ENCODE measurements at places on chromosomes 6 and 20.

DNA sequence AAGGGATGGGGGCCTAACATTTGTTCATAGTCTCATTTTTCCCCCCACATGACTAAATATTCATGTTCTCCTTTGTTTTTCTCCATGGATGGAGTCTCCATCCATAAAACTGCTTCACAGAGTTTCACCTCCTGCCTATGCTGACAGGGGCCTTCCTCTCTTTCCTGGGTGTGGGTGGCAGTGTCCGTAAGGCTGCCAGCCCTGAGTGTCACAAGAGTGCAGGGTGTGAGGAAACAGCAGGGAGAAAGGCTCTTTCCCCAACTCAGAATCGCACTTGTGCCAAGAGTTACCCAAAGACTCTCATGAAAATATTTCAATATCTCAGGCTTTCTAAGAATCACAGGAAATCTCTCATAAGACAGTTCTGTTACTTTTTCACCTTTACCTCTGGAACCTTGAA, 346.2 kb upstream of the MMS22L start:
- no peak for DNase-seq

DNA sequence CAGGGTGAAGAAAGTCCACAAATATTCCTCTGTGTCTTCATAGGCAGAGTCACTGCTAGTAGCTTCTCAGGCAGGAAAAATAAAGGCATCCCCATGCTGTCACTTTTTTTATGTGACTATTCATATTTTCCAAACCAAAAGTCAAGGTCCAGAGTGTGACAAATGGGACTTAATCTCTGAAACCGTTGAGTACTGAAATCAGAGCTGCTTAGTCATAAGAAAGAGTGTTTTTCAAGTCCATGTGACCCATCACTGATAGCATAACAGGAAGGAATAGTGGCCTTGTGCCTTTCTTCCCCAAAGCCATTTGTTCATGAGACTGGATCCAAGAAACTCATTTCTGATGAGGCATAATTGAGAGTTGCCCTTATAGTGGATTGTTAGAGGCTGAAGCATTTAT, 210.3 kb upstream of the TSHZ2 start:
- DNase-seq: no peak

DNA sequence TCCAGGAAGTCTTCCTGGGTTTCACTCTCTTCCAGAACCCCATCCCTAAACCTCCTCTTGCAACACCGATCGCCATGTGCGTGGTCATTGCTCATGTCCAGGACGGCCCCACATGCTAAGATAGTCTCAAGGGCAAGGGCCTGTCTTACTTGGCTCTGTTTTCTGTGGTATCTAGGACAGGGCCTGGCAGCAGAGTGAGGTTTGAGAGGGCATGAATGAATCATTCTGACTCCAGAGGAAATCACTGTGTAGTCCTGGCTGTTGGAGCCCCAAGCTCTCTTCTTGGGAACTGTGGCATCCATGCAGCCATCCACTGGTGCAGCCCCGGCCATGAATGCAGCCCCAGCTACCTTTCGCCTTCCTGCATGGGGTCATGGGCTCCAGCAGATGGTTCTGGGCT, 12.4 kb downstream of the SIRPA start:
- DNase-seq: no peak

DNA sequence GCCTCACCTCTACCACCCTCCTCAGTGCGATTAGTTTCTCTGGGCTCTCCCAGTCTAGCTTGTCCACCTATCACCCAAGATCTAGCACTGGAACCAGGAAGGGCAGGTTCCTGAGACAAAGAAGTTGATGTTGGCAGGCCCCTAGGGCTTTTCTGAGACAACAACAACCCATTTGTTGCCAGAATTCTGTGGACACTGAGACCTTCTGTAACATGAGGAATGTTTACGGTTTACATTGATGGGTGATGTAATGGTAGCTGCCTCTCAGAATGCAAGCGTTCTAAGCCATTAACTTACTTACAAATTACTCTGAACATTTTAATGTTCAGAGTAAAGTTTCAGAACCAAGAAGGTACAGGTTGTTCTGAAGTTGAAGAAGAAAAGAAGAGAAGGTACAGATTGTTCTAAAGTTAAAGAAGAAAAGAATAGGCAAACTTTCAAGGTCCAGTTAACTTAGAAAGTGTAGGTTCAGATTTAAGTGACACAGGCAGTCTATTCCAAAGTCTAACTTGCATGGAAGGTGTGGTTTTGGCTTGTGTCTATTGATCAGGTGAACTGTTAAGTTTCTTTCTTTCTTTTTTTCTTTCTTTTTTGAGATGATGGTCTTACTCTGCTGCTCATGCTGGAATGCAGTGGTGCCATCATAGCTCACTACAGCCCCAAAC, 3.7 kb upstream of the MED23 start:
- no peak for DNase-seq

GRCh38 chr6:72984981-72985665, 240.2 kb downstream of the KHDC1L start:
- no peak for DNase-seq

DNA sequence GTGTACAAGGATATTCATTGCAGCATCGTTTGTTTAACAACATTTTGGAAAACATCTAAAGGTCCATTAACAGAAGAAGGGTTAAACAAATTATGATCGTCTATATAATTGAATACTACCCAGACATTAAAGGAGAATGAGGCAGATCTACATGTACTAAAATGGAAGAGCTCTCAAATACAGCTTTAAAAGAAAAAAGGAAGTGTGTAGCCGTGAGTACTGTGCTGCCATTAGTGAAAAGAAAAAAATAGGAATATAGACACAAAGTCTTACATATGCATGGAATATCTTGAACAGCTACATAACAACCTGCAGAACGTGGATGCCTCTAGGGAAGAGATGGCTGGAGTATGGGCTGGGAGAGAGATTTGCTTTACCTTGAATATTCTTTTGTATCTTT, 37.9 kb downstream of the PRDM1 start:
- no peak for DNase-seq

GRCh38 chr6:107560657-107561056, 70.7 kb downstream of the SOBP start:
- no peak for DNase-seq

- no peak for DNase-seq
These were observed 169.5 kb upstream of the THEMIS start for GRCh38 chr6:128070406-128070805.

DNA sequence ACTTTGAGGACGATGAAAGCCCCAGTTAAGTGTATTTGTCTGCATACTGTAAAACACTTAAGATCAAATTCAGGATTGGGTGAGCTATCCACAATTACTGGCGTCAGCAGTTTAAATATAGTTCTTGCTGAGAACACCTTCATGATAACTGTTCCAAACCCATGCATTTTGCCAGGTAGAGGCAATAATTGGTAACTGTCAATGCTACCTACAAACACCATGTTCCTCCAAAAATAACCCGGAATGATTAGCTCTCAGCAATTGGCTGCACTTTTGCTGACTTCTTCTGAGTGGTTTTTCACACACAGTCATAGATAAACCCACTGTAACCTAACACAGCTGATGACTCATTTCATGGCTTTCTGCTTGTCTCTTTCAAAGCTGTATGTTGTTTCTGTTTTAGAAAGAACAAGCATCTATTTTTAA, 1358.6 kb upstream of the GJE1 start:
- DNase-seq: no peak

DNA sequence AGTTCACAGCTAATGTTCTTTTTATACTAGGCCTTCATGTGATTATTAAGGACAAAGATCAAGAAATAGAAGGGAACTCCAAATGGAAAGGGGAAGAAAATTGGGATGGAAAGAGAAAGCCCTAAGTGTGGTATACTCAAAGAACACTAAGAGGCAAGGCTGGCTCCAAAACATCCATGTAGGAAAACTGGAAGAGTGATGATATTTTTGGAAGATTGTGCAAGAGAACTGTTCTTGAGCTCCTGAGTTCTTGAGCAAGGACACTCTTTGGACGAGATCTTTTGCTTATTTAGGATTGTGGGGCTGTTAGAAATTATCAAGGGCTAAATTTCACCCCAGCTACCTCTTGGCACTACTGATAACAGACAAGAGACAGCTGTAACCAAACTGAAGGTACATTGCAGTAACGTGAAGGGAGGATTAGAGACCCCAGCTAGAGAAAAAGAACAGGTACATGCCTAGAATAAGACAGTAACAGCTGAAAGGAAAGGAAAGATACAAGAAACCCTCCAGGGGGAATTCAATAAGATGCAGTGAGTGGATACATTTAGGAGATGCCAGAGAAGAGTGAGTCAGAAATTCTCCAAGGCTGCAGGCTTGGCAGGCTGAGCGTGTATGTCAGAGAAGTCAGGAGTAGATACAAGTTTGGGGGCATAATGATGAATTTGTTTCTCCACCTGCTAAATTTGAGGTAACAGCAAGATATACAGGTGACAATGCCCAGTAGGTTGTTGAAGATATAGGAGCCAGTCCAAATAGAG, 69.7 kb downstream of the CBLN4 start:
- DNase-seq: no peak

DNA sequence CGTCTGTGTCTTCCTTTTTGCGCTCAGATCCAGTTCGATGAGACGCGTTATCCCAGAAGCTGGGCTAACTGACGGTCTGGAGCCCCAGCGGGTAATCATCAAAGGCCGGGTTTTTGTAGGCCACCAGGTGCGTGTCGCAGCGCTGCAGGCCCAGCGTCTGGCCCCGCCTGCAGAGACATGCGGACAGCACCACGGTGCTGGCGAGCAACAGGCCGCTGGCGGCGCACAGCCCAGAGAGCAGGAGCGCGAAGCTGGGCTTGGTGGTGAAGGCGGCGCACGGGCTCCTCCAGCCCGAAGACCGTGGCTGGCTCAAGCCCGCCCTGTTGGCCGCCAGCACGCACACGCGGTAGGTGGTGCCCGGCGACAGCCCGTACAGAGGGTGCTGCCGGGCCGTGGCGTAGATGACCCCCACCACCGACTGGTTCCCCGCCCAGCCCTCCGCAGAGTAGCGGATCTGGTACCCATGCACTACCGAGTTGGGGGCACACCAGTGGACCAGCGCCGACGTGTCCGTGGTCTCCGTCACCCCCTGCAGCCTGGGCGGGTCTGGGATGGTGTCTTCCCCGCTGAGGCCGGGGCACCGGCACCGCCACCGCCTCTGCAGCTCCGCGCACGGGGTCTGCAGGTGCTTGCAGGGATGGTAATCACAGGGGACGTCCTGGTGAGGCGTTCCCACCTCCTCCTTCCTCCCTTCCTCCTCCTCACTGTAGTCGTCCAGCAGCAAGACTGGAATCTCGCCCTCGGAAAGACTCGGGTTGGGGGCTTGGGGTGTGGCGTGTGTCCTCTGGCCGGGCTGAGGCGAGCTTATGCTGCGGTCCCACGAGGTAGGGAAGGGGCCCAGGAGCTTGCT, 12.7 kb downstream of the LRRN4 start:
- no peak for DNase-seq

GRCh38 chr20:46112430-46113112, 5.5 kb upstream of the CD40 start:
- no peak for DNase-seq

DNA sequence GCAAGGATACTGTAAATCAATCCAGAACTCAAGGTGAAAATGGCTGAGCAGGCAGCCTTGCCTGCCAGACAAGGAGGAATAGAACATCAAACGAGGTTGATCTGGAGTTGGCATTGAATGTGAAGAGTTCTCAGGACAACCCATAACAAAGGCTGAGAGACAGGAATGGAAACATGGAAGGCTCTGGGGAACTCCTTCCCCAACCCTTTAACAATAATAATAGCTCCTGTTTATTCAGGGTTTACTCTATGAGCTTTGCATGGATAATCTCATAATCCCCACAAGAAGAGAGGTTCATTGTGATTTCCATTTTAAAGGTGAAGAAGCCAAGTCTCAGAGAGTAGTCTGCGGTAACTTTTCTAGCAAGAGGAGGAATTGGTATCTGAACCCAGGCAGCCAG, 151.7 kb downstream of the SOD2 start:
- DNase-seq: no peak

DNA sequence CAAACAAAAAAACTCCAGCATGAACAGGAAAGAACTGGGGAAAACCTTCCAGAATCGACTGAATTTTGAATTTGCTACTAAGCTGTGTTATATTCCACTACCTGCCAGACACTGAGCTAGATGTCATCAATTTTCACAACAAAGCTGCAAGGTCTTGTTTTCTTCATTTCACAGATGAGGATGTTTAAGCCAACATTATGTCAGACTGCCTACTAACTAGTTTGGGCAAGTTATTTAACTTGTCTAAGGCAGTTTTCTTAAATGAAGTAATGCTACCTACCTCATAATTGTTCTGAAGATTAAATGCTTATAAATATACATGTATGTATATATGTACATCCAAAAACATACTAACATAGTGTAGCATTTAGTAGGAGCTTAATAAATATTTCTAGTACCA, 144.4 kb downstream of the MMS22L start:
- DNase-seq: no peak

DNA sequence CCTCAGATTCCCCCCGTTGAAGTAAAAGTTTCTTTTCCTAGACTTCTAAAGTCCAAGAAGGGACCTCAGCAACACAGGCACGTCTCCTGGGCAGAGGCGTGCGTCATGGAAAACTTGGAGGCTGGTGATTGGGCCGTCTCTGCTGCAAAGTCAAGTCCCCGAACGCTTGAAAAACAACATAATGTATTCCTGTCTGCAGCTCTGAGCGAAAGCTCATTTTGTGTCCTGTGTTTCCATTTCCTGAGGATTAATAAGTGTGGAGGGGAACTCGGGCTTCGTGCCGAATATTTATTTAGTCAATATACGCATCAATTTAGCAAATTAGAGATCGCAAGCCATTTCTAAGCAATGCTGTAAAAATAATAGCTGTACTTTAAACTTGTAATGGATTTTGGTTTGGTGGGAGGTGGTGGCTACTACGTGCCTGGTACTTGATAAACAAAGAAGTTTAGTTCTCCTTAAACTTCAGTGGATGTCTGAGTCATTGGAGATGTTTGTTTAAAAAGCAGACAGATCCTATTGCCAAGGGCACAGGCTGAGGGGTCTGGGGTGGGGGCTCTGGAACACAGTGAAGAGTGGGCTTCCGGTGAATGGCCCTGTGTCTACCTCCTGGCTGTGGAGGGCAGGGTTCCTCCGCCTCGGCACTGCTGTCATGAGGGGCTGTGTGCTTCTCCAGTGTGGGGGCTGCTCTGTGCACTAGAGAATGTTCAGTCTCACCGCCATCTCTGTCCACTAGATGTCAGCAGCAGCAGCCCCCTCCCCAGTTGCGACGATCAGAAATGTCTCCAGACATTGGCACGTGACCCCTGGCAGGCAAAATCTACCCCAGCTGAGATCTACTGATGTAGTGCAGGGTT, 21.8 kb downstream of the PCK1 start:
- DNase-seq: no peak

DNA sequence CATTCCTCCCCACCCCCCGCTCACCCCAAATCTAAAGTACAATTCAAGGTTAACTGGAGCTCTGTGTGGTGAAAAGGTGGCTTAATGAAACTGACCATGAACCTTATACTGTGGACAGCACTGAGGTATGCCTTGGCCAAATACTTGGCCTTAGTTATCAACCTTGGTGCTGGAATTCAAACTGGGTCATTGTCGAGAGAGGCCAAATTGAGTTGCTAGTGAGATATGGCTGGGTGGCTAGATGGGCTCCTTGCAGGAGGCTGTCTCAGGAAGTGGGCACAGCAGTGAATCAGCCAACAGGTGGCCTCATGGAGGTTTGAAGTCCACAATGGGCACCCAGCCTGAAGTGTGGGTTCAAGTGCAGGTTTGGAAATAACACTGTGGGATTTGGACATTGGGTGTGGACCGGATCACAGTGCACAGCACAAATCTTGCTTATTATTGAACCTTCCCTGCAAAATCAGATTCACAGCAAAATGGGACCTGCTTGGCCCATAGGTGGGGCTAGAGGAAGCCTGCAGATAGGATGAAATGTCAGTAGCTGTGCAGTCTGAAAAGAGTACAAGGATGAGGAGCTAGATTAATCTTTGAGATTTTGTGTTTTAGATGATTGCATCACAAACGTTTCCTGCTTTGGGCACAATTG, 5.6 kb upstream of the BTBD3 start:
- no peak for DNase-seq

GRCh38 chr6:163290545-163291274, 123.8 kb upstream of the QKI start:
- no peak for DNase-seq

Measured in stimulated activated CD4-positive, alpha-beta T cell treated with anti-CD3 and anti-CD28 coated beads, Interleukin-12 subunit alpha, Interleukin-12 subunit beta, amount 100 ng/mL, for 24 hours (primary cell).